ENCODE measurements at places on chromosomes 11 and 22. TPM values are rescaled to one million over a fixed set of nuclear protein-coding genes. Genes with fewer than 3 reads are reported as not detected.

The ASPHD2 gene
- total RNA-seq = 1.4 TPM

The ZNF74 gene
- total RNA-seq = 37.7 TPM

The VSIG10L2 gene
- not detected for total RNA-seq

The C11orf16 gene
- total RNA-seq = not detected

The C1QTNF5 gene
- 0.31 TPM for total RNA-seq

DNA sequence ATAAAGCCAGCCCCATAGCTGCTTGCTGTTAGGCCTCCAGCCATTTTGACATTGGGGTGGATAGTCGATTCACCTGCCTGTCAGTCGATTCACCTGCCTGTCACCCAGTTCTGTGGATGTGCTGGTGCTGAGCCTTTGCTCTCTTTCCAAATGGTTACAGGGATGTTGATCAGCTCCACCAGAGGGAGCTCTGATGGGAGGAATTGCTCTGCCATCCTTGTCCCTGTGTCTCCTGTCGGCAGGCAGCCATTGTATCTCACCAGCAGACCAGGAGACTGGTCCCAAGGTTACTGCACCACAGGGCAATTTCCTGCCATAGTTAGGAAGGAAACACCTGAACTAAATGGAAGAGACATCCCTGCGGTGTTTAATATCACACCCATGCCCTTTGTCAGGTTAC lies 6.1 kb downstream of the MPEG1 start:
- peak; percentile 68 for DNase-seq

DNA sequence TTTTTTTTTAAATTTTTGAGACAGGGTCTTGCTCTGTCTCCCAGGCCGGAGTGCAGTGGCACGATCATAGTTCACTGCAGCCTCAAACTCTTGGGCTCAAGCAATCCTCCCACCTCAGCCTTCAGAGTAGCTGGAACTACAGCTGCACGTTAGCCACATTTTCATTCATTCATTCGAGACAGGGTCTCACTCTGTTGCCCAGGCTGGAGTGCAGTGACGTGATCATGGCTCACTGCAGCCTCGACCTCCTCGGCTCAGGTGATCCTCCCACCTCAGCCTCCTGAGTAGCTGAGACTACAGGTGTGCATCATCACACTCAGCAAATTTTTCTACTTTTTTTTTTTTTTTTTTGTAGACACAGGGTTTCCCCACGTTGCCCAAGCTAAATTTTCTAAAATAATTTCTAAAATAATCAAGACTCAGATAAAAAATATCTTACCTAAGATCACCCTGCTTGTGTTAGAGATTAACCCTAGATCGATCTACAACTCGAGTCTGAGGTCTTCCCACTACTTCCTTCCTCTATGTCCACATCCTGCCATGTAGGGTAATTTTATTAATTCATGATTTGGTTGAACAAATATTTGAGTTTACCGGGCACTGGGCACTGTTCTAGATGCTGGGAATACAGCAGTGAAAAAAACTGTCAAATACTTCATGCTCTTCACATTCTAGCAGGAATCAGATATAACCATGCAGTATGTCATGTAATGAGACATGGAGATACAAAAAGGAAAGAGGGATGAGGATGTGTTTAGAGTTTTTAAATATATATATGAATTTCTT lies 15.1 kb downstream of the EIF4G2 start:
- DNase-seq = no peak

GRCh38 chr22:50684986-50685385 lies 12.4 kb downstream of the SHANK3 start:
- no peak for DNase-seq

- DNase-seq = no peak
These were observed 20.0 kb upstream of the TUB start for GRCh38 chr11:8060801-8061554.

- DNase-seq = no peak
These were observed 9.3 kb downstream of the ATP5MGL start for GRCh38 chr22:42630901-42631602.

Data from A673 (cell line).